ENCODE measurements at places on chromosomes 3 and 15. TPM values are rescaled to one million over a fixed set of nuclear protein-coding genes. Genes with fewer than 3 reads are reported as not detected.

Gene SI
- polyA plus RNA-seq: not detected

Gene ATP8B4
- 0.15 TPM for polyA plus RNA-seq

Gene KCNMB3
- polyA plus RNA-seq: 0.31 TPM

Gene MCF2L2
- 0.26 TPM for polyA plus RNA-seq

Gene ITPKA
- not detected for polyA plus RNA-seq

Gene EPHB3
- polyA plus RNA-seq: 2.2 TPM

Gene RTP1
- polyA plus RNA-seq: not detected

Gene ALDH1L1
- 0.35 TPM for polyA plus RNA-seq

Gene P2RY1
- 1.1 TPM for polyA plus RNA-seq
